Activated CD4-positive, alpha-beta T cell treated with anti-CD3 and anti-CD28 coated beads for 4 hours (primary cell): ENCODE measurements at places on chromosomes 3 and 15.

DNA sequence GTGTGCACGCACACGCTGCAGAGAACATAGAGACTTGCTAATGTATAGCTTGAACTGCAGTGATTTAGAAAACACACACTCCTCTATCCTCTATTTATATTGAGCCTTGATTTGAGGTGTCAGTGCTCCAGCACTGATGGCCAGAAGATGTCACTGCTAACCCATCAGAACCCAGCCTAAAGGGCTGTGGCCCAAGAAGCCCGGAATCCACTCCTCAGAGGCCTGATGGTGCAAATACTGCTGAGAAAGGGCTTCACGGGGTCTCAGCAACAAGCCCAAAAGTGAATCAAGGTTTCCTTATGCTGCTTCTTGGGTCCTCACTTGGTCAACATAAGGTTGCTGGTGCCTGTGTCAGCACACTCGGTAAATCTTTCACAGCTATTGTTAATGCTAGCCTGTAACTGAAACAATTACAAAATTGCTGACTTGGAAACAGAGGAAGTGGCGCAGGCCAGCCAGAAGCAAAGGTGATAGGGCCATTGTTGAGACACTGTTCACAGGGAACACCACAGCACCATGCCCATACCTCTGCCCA is 60.3 kb downstream of the HEG1 start:
- peak; percentile 41 for DNase-seq

DNA sequence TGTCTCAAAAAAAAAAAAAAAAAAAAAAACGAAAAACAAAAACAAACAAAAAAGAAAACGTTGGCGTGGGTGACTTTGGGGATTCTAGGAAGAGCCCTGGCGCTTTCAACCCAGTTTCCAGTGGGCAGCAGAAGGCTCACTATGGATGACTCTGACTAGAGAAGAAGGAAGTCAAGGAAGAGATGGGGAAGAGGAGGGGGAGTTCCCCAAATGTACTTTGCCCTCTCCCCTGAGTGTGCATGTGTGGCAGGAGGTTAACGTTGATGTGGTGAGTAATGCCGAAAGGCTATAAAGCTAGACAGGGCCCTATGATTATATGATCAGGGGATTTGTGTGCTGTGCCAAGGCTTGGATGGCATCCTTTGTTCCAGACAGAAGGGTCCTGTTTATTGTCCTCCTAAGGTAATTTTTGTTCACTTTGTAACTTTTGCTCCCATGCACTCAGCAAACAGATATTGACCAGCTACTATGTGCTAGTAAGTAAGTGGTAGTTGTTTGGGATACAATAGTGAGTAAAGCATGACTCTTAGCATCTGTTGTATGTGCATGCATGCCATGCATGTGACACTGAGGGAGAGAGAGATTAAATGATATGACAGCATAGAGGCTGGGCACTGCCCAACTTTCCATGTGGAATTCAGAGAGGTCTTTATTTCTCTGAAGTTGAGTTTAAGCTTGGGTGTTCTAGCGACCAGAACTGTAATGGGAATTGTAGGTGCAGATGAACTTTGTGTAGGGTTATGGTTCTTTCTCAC is 750 bp upstream of the HHLA2 start:
- DNase-seq: no peak

- no peak for DNase-seq
Observed at GRCh38 chr3:42703695-42704025, 1.1 kb upstream of the HHATL start.

DNA sequence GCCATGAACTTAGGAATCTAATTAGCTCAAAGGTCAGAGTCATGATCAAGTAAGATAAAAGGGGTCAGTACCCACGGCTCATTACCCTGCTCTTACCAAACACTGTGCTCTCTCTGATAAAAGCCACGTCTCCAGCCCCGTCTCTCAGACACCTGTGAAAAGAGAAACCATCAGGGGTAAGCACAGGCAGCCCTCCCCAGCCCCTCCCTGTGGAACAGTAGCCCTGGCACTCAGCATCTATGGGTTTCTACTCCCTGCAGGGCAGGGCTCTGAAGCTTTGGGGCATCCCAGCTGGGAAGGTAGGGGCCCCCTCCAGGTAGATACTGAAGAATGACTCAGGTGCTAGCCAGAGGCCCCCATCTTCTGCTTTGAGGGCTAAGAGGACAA is 10.5 kb downstream of the LTF start:
- DNase-seq: no peak

GRCh38 chr3:169529013-169529412 is 134.5 kb downstream of the MECOM start:
- DNase-seq: no peak

- DNase-seq: no peak
Observed at GRCh38 chr3:61774279-61774890, 213.0 kb downstream of the PTPRG start.
